ENCODE measurements at places on chromosomes 3 and 15.
A peak's percentile ranks its signal among the peaks of the same experiment; 100 is the strongest.

- no peak for ATAC-seq
These were observed 6.0 kb downstream of the PCSK6 start for GRCh38 chr15:101483462-101483861.

GRCh38 chr3:192884777-192885773 lies 32.6 kb downstream of the MB21D2 start:
- ATAC-seq: no peak

GRCh38 chr3:51384055-51384725 lies 901 bp upstream of the MANF start:
- peak; percentile 5 for ATAC-seq

GRCh38 chr15:62417439-62417838 lies 252.4 kb upstream of the C2CD4B start:
- ATAC-seq: no peak

GRCh38 chr15:33636958-33637357 lies 326.2 kb downstream of the RYR3 start:
- no peak for ATAC-seq

DNA sequence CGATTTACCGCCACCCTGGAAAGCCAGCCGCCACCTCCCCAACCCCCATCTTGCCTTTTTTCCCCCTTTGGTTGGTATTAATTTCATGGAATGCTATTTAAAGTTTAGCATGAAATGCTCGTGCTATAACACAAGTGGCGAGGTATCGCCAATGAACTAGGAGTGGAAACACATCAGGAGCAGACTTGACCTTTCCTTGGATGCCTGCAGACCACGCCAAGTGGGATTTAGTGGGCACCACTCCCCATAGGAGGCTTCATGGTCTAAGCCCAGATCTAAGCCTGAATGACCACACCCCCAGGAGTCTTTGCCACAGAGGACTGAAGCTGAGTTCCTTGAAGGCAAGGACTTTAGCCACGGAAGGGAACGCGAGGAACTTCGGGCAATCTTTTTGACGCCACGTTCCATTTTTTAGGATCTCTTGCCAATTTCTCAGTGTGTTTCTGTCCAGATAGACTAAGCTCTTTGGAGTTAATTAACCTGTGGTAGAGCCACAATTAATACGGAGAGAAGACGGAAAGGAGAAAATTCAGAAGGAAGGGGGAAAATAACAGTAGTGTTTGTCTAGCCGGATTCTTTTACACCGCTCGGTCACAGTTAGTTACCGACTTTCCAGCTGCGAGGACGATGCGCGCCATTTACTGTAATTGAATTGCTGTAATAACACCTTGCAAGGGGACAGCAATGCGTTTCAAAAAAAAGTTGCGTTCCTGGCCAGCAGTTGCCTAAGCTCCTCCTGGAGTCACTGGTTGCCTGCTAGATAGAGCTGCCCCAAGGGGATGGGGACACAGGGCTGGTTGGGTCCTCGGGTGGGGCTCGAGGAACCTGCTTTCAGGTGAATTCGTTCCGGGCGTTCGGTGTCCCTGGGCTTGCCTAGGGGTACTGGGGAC lies 37.1 kb downstream of the NR2F2 start:
- ATAC-seq: no peak

DNA sequence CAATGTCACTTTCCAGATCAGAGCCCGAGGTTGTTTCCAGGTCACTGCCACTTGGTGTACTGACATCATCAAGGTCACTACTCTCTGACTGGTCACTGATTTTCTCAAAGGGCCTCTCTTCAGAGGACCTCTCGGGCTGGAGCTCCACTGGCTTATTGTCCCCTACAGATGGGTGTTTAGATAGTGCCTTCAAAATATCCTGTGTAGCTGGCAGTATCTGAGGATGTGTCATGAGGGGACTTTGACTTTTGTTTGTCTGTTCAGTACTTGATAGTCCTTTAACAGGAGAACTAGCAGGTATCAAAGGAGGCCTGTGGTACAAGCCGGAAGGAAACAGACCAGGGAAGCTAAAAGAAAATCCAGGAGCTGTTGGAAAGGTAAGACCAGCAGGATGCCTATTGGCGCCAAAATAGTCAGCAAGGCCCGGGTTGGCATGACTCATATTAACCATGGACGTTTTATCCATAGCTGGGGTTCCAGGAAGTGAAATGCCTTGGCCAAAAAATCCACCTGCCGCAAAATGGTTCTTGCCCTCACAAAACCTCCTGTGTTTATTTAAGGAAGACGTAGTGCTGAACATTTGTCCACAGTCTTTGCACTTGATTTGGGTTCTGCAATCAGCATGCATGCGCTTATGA lies 547.3 kb downstream of the MECOM start:
- no peak for ATAC-seq

DNA sequence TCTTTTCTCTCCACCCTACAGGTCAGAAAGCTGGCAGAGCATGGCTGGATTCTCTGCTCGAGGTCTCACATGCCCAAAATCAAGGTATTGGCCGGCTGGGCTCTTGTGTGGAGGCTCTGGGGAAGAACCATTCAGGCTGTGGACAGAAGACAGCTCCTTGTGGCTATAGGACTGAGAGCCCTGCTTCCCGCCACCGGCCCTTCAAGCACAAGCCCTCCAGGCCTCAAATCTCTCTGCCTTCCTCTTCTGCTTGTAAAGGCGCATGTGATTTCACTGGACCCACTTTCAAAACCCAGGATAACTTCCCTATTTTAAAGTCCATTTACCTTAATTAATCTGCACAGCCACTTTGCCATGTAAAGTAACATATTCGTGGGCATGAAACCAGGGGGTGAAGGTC lies 36.2 kb upstream of the MGLL start:
- no peak for ATAC-seq

- ATAC-seq: no peak
These were observed 26.3 kb upstream of the TRIM59 start for GRCh38 chr3:160475884-160476283.

GRCh38 chr3:55673764-55674163 lies 186.7 kb upstream of the WNT5A start:
- no peak for ATAC-seq

DNA sequence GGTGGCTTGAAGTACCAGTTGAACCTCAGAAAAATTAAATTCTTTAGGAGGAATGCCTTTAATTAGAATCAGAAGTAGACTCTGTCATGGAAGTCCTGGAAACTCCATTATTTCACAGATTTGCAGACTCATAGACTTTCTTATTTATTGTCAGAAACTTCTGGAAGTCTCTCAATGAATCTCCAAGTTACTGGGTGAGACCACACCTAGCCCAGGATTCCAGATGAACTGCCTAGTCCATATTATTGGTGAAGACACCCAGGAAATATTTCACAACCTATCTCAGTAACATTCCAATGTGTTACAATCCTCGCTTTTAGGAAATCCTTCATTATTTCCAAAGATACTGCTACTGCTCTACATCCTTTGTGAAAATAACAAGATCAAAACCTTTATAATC lies 6.5 kb upstream of the THBS1 start:
- no peak for ATAC-seq

GRCh38 chr3:177335728-177336127 lies 138.4 kb upstream of the TBL1XR1 start:
- no peak for ATAC-seq

DNA sequence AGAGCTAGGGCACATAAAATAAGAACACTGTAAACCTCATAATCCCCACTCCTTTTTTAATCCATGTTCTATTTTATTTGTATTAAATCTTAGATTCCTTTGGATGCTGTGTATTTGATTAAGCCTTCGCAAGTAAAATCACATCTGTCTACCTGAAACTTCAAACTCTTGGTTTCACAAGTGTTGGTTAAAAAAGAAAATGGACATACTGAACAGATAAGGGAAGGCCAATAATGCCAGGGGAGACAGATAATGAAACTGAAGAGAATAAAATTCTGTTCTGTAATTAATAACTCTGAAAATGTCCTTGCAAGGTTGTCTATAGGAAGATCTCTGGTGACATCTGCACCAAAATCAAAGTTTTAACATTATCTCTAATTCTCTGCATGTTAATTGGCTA lies 114.2 kb downstream of the ULK4 start:
- no peak for ATAC-seq

DNA sequence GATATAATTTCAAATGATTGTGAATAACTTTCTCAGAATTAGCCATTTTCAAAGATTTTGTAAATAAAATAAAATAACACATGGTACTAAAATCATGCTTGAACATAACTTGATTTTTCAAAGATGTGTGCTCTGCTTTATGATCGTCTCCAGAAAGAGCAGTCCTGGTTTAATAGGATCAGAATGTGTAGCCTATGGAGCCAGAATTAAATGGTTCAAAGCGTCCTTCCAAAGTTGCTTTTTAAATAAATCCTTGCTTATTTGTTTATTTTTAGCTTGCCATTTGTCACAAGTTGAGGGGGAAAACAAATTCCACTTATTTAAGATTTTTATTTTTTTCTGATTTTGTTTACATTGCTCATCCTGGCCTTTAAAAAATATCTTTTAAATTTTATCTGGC lies 123.7 kb upstream of the SPRED1 start:
- ATAC-seq: no peak

- ATAC-seq: no peak
These were observed 77.2 kb upstream of the CFAP20DC start for GRCh38 chr3:59127071-59127470.

- no peak for ATAC-seq
These were observed 29.1 kb upstream of the SCG3 start for GRCh38 chr15:51652084-51652668.

DNA sequence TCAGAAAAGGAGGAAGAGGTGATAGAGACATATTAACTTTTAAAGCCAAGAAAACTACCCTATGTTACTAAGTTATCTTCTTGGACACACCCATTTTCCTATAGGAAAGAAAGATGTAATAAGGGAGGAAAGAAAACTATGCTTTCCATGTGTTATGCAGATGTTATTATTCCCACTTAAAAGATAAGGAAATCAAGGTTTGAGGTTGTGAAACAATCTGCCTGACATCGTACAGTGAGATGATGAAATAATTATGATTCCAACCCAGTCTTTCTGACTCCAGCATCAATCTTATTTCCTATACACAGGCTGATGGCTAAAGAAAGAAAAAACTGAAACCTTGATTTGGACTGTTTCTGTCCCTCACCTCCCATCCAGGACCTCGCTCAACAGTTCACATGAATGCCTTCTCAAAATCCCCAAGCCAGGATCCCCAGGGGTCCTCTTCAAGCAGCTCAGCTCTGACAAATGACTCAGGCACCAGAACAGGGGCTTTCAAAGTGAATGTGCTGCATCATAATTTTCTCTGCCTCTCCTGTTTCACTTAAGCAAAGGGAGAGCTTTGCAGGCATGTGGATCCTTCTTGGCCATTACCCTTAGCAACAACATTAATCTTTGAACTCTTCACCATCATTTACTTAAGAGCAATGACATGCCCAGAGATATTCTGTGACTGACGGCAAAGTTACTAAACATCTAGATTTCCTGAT lies 12.4 kb upstream of the EID1 start:
- ATAC-seq: no peak

DNA sequence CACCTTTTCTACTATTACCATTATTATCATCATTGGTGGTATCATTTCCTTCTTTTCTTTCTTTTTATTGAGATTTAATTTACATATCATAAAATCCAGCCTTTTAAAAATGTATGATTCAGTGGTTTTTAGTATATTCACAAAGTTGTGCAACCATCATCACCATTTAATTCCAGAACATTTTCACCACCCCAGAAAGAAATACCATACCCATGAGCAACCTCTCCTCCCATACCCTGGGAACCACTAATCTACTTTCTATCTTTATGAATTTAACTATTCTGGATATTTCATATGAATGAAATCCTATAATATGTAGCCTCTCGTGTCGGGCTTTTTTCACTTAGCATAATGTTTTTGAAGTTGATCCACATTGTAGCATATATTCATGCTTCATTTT lies 29.1 kb downstream of the AAGAB start:
- no peak for ATAC-seq

- peak; percentile 53 for ATAC-seq
These were observed 62.8 kb upstream of the HERC1 start for GRCh38 chr15:63896336-63897115.

DNA sequence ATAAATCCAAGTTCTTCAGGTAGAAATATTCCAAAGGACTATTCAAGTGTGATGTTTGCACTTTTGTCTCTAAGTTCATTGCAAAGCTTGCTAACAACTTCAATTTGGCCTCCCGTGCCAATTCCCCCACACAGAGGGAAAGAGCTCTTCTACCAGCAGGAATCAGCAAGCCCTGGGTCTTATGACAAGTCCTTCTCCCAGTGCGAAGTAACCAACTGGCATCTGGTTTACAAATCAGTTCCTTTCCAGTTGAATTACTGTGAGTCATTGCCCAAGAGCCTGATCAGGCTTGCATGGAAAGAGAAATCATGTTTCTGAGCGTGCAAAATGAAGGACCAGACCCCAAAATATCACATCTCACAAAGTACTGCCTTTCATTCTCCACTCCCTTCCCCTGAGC lies 62.7 kb upstream of the SLCO3A1 start:
- no peak for ATAC-seq

DNA sequence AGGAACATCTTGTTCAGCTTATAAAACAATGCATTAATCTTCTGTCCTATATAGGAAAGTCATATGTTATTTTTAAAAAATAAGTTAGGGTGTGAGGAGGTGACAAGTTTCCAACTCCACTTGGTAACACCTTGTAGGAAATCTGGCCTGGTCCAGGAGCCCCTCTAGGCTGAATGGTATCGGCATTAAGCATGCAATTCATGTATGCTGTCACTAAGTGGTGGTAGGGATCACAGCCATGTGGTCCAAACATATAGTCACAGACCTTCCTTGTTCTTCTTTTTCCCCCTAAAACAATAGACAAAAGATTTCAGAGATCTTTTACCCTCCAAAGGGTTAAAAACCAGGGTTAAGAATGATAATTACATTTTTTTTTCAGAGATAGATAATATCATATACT lies 4.2 kb upstream of the APBA2 start:
- no peak for ATAC-seq

- no peak for ATAC-seq
These were observed 16.5 kb downstream of the CCRL2 start for GRCh38 chr3:46423588-46423987.

GRCh38 chr3:112778353-112778948 lies 68.2 kb downstream of the CD200R1L start:
- ATAC-seq: no peak

GRCh38 chr3:7721869-7722268 lies 779.8 kb upstream of the LMCD1 start:
- no peak for ATAC-seq

Data from activated CD4-positive, CD25-positive, alpha-beta regulatory T cell treated with anti-CD3 and anti-CD28 coated beads, Interleukin-2, amount 50 U/mL, for 24 hours (primary cell).